ENCODE measurements at places on chromosomes 12 and 14.

- DNase-seq: no peak
These were observed 5.5 kb downstream of the AJUBA start for GRCh38 chr14:22976620-22977433.

- DNase-seq: no peak
These were observed 684.3 kb downstream of the TMEM121 start for GRCh38 chr14:106210650-106211049.

DNA sequence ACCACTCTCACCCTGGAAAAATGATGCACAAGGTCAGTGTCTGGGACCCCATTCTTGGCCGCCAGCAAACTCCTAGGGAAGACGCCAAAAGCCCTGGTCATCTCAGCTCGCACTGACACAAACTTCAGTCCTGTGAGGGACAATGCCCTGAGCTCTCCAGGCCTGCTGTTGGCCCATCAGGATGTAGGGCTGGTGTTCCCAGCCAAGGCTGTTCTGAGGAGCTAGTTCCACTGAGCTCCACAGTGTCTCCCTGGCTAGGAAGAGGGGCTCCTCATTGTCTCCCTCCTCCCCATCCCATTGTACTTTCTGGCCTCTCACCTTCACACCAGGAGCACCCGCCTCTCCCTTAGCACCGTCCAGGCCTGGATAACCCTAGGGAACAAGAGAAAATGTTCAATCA, 10.8 kb downstream of the COL2A1 start:
- DNase-seq: no peak

DNA sequence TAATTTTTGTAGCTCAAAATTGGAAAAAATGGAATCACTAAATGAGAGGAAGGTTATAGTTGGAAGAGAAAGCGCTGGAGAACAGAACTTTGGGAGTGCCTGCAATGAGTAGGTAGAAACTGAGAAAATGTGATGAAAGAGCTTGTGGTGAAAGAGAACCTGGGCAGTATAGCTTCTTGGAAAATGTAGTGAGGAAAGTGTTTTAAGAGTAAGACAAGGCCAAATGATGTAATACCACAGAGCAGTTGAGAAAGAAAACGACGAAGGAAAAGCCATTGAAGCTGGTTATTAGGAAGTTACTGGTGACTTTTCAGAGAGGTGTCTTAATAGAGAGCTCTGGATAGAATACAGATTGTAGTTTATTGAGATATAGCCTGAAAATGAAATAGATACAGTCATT, 255.3 kb downstream of the AEBP2 start:
- DNase-seq: no peak

- no peak for DNase-seq
These were observed 788 bp downstream of the TEX52 start for GRCh38 chr12:2856051-2856450.

- no peak for DNase-seq
These were observed 83.3 kb downstream of the KITLG start for GRCh38 chr12:88496891-88497371.

DNA sequence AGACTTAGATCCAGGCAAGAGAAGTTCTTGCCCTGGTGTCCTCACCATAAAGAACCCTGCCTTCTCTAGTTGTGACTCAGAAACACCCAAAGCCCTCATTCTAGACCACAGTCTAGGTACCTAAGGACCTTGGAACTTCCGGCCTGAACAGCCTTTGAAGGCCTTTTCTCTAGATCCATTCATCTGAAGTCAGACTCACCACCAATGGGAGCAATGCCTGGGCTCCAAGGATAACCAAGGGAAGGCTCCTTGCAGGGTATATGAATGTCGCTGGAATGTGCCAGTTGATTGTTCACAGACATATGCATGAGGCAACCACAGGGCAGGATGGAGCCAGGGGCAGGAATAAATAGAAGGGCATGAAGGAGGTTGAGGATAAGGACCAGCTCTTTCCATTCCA, 86.3 kb downstream of the PLCZ1 start:
- DNase-seq: no peak

DNA sequence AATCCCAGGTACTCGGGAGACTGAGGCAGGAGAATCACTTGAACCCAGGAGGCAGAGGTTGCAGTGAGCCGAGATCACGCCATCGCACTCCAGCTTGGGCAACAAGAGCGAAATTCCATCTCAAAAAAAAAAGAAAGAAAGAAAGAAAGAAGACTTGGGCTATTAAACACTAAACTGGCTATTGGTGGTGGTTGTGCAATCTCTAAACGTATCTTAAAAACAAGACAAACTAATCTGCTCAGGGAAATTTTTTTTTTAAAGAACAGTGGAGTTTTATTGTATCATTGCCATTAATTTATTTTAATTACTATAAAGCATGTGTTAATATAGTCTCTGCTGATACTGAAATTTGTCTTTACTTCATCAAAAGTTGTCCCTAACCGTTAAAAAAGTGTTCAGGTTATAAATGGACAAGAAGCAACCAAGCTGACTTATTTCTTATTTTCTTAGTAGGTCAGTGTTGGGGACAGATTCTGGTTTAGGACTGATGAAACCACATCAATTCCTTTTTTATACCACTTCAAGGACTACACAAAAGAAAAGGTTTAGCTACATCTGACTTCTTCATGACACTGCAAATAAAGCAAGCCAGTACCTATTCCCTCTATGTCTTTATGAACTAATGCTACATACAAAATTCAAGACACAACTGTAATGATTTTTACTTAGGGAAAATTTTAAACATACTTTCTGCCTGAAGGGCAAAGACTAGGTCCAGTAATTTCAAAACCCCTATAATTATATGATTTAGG, 68.7 kb upstream of the KRAS start:
- no peak for DNase-seq

DNA sequence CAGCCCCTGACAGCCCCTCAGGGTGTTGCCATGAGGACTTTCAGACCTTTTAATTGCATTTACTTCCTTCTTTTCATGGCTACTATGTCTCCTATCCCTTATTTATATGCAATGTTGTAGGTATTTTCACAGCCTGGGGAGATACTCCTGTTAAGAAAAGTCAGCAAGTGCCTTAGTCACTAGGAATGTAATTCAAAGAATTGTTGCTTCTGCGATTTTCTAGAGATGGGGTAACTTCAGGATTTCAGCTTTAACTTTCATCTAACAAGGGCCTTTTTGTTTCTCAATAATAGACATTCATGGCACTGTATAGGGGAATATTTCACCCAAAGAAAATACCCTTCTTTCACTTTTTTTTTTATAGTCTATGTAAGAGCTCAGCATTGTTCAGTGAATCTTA, 533.3 kb upstream of the MIS18BP1 start:
- DNase-seq: no peak

- DNase-seq: no peak
These were observed 754 bp downstream of the ZNF605 start for GRCh38 chr12:132955094-132956010.

- peak; percentile 65 for DNase-seq
These were observed 219.7 kb upstream of the BTG1 start for GRCh38 chr12:92365333-92365732.

DNA sequence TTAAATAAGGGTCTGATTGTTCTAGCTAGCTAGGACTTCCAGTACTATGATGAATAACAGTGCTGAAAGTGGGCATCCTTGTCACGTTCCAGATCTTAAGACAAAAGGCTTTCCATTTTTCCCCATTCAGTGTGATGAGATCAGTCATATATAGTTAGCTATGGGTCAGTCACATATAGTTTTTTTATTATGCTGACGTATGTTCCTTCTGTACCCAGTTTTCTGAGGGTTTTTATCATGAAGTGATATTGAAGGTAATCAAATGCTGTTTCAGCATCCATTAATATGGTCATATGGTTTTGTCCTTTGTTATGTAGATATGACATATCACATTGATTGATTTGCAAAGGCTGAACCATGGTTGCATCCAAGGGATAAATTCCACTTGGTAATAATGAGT, 800.1 kb upstream of the FBXO33 start:
- no peak for DNase-seq

- DNase-seq: no peak
These were observed 178.1 kb upstream of the HMGA2 start for GRCh38 chr12:65646127-65646643.

- no peak for DNase-seq
These were observed 43.1 kb downstream of the ATP2B1 start for GRCh38 chr12:89665556-89665955.

- DNase-seq: no peak
These were observed 13.2 kb upstream of the SERPINA10 start for GRCh38 chr14:94306047-94306978.

DNA sequence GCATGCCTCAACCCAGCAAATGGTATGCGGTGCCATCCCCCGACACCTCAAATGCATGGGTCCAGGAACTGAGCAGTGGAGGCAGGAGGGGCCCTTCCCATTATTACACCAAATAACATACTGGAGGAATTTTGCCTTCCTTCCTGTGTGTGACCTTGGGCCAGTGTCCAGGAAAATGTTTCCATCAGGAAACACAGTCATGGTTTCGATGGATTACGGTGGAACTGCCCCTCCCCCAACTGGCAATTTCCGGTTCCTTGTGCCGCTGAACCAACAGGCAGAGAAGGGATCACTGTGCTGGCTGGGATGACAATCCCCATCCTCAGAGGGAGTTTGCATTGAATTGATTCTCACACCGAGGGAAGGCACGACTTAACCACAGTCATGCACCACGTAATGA, 9.1 kb upstream of the CDC42BPB start:
- DNase-seq: no peak

DNA sequence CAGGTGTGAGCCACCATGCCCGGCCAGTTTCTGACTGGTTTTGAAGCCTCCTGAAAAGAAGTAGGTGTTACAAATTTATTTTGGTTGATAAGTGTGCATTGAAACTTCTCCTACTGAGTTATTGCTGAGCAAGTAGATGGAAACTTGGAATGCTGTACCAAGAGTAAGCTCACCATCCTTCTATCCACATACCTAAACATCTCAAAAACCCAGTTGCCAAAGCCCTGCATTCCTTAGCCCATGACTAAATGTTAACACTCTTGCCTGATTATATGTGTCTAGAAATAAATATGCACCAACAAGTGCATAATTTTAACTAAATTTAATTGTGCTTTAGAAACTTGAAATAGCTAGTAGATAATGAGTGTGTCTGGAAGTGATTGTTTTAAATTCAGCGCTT, 357.8 kb downstream of the DUSP6 start:
- no peak for DNase-seq

DNA sequence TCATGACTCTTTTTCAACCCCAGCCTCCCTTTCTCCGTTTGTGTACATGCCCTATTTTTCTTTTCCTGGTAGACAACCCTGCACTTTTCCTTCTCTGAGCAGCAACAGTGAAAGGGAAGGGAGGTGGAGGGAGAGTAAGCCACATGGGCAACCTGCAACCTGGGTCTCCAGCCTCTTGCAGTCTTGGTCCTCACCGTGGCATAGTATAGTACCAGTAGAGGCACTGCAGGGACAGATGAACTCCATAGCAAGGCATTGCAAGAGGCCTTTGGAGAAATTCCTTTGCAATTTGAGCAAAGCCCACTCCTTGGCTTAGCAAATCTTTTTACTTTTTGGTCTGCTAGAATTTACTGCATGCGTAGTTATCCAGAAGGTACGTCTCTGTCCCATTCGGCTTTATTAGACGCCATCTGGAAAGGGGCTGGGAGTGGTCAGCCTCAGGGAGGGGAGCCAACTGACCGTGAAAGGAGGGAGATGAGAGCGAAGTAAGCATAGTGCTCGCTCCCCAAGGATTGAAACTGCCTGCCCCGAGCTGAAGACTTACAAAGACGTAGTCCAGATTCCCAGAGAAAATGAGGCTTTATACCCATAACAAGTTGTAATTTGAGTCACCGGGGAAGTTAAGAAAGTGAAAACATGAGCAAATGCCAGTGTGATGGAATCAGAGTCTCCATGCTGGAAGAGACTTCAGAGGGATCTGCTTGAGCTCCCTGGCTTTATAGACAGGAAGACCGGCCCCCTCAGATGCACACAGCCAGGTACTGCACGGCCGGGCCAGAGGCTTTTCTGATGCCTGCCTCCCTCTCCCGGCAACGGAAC, 332.0 kb downstream of the CACNA1C start:
- DNase-seq: no peak

GRCh38 chr12:82757059-82757458, 70.4 kb downstream of the TMTC2 start:
- DNase-seq: no peak

DNA sequence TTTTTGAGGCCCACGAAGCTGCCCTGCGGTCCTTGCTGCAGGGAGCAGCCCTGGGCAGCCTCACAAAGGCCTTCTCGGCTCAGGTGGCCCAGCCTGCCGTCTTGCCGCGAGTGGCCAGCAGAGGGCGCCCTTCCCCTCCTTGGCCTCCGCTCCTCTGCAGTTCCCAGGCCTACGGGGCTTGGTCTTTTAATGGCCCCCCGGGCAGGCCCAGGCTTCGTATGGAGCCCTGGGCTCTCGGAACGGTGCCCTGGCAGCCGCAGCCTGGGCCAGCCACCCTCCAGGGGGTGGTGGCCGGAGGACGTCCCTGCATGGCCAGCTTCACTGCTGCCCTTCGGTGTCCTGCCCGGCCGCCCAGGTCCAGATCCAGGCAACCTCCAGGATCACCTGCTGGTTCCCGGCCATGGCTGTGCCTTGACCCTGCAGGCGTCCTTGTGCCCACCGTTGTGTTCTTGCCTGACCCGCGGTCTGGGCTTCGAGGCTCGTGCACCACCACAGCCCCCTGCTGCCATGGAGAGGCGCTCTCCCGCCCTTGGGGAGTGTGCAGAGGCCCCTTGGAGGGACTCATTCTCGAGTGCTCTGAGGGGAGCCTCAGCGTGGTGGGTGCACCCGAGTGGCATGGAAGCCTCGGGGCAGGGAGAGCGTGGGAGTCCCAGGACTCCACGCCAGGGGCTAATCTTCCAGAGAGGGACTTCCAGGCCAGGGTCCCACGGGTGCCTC, 9.4 kb downstream of the ASPG start:
- no peak for DNase-seq
